CD4-positive, alpha-beta memory T cell (primary cell): ENCODE measurements at places on chromosomes 7 and 10.

DNA sequence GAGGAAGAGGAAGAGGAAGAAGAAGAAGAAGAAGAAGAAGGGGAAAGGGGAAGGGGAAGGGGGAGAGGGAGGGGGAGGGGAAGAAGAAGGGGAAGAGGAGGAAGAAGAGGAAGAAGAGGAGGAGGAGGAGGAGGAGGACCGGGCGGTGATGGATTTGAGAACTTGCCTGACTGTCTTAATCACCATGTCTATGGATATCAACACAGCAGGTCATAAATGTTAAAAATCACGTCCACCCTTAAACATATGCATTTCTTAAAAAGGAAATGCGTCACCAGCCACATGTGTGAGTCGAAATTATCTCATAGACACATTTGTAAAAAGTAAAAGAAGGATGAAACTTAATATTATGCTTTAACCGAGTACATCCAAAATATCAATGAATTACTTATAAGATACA, 42.1 kb upstream of the INSIG1 start:
- no peak for DNase-seq

- DNase-seq: no peak
These were observed 4.9 kb upstream of the COL17A1 start for GRCh38 chr10:104090611-104091010.

- DNase-seq: no peak
These were observed 313.9 kb downstream of the NXPH1 start for GRCh38 chr7:8747338-8747737.

DNA sequence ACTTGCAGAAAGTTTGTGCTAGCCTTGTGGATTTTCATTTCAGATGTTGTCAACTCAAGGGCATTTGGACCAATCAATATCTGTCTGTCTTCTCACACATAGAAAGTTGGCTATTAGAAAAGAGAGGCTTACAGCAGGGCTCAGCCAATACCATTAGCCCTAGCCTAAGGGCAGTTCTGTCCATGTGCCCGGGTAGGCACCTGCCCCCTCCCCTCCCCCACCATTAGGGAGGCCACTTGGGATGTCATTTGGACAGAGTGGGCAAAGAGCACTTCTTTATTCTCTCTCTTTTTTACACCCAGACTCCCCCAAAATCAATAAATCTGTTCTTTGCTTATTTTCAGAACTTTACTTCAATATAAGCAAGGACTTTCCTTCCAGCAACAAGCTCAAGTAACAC, 188.5 kb upstream of the MKI67 start:
- no peak for DNase-seq

DNA sequence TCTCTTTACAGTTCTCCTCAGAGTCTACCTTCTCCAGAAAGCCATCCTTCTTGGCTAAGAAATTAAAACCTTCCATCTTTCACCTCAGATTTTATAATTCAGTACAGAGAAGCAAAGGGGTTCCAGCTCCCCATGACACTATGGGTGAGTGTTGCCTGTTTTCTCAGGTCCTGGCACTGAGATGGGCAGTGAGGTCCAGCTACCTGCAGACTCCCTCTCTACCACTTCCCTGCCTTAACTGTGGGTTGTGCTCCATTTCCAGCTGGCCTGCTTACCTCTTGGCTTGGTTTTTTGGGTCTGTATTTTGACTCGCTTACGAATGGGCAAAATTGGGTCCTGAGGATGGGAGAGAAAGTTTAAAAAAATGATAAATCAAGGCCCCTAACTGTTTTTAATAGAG, 26.3 kb downstream of the ZCWPW1 start:
- DNase-seq: no peak

DNA sequence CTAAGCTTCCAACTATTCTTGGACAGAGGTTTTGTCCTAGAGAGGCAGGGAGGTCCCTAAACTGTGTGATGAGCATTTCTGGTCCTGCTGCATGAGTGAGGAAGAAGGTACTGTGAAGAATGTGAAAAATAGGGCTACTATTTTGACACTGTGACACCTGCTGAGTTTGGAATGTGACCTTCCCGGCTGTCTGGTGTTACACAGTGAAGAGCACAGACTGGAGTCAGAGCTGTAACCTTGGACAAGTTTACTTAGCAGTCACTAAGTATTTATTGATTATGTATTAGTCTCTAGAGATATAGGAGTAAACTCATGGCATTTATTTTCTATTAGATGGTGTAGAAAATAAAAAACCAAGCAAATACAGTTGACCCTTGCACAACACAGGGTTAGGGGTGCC, 12.3 kb downstream of the GOLGA7B start:
- DNase-seq: no peak

- DNase-seq: no peak
These were observed 54.4 kb upstream of the CCDC6 start for GRCh38 chr10:59960751-59961150.

DNA sequence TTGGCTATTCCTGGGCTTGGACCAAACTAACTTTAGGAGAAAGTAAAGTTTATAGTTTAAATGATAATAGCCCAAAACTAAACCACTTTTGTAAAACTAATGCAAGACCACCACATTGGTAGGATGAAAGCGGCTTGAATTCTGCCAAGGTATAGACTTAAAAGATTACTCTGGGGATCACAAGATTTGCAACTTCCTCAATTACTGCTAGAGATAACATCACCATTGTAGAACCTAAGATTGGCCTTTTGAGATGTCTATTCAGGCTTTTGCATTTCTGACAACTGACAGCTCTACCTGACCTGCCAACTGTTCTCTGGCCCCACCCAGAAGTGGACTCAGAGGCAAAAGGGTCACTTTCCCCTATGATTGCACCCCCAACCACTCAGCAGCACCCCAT, 162.4 kb downstream of the TNS3 start:
- DNase-seq: no peak

DNA sequence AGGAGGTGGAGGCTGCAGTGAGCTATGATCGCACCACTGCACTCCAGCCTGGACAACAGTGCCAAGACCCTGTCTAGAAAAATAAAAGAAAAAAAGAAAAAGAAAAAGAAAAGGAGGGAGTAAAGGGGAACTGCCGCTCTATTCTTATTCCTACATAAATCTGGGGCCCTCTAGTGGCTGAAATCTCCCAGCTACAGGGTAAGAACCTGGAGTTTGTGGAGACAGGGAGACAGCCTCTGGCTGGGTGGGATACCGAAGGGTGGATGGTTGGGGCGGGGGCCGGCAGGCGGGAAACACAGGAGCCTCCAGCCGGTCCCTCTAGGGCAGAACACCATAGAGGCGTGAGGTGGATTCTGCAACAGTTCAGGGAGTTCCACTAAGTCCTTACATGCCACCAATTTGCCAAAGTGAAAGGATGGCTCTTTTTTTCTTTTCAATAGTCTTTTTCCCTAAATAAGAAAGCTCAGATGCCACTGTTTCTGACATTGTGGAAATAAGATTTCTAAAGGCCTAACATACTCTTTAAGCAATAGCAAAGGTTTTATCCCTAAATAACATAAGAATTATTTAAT, 117.3 kb downstream of the SVIL start:
- DNase-seq: no peak

- no peak for DNase-seq
These were observed 41.0 kb downstream of the RABGEF1 start for GRCh38 chr7:66781408-66782090.

GRCh38 chr10:91381257-91381891, 28.8 kb upstream of the HECTD2 start:
- DNase-seq: no peak

GRCh38 chr7:10779465-10780399, 193.9 kb upstream of the PHF14 start:
- DNase-seq: no peak

DNA sequence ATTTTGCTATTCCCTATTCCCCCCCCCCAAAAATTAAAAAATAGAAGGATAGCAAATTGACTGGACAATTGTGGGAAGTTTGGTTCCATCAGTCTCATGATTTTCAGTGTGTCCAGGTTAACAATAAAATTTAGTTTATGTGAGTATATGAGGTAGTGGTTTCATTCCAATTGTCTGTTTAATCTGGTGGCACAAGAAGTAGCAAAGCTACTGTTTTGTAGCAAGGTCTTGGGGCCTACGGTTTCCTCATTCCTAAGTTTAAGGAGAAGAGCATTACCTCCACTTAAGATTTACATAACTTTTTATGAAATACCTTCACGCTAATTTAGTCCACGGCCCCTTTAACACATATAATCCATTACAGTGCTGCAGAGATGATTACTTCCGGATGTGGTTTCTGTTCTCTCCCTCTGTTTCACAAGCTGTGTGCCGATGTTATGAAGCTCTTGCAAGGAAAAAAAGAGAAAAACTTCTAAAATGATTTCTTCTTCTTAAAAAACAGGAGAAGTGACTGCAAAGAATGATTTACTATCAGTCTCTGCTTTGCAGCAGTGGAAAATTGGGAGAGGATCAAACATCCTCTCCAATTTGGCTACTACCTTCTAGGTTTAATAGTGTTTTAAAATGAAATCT, 32.7 kb upstream of the NPVF start:
- DNase-seq: no peak

DNA sequence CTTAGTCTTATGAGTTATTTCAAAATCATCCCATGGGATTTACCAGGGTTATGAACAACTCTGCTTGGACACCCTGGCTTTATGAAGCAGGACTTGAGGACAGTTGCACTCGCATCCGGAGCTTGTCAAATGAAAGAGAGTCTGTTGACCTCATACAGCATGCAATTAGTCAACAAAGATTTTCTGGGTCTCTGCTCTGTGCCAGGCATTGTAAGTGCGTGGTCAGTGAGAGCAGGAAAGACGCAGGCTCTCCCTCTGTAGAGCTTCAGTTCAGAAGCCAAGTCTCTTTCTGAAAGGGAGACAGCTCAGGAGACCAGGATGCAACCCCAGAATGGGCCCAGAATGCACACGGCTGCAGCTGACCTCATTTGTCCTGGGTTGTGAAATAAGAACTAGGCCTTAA, 45.5 kb upstream of the DMBT1 start:
- DNase-seq: no peak

GRCh38 chr10:129233351-129234148, 233.5 kb upstream of the MGMT start:
- no peak for DNase-seq

DNA sequence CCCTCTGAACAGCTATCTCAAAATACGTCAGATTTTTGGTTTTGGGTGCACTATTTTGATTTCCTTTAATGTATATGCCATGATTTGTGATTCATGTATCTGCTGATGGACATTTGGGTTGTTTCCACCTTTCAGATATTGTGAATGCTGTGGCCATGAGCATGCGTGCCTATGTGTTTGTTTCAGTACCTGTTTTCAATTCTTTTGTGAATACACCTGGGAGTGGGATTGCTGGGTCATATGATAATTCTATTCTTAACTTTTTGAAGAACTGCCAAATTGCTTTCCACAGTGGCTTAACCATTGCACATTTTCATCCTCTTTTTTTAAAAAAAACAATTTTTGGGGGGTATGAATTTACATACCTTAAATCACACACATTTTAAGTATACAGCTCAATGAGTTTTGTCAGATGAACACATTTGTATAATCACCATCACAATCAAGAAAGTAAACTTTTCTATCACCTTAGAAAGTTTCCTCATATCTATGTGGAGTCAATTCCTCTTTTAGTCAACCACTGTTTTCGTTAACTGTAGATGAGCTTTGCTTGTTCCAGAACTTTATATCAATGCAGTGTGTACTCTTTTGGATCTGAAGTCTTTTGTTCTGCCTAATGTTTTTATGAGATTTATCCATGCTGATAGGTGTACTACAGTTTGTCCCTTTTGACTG, 36.9 kb downstream of the CYP26A1 start:
- DNase-seq: no peak

- no peak for DNase-seq
These were observed 51.5 kb downstream of the ANKMY2 start for GRCh38 chr7:16594061-16594460.

DNA sequence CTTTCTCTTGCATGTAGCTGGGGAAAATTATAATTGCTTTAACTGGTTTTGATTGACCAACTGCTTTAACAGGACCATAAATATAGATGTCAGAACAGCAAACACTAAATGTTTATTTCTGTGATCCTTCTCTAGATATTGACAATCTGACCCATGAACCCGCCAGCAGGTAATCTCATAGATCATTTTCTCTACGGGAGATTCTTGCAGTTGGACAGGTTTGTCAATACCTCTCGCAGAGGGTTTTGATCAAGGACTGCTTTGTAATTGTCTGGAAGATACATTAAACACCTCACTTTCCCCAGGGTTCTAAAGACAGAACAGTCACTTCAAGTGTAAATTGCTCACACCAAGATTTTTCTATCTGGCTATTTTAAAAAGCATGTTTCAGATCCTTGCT, 235.8 kb upstream of the RHOBTB1 start:
- DNase-seq: no peak

DNA sequence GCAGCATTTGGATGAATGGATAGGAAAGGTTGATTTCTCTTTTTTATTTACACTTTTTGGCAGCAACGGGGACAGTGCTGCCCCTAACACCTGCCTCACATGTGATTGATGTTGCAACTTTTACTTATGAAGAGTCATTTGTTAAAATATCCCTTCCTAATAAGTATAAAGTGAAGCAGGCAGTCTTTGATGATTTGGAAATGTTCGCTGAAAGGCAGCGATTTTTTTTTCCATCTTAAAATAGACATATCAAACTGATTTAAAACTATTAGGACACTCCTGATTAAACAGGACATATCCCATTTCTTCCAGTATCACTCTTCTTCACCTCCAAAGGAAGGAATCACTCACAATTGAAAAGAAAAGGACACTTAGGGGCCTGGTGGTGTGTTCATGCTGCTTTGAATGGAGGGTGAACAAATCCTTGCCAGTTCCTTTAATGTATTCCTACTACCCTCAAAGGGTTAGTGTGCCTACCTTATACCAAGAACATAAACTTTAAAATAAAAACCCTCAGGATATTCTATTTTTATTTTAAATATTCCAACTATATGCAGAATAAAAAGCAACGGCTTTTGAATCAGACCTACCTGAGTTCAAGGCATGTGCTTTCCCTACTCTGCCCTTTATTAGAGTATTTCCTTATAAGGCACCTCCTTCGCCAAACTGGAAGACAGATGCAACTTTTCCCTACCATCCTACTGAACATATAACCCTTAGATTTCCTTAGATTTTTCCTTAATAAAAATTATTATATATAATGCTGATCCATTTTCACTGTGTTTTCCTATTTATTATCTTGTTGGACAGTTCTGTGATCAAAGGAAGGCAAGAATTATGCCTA, 1.1 kb downstream of the ADK start:
- no peak for DNase-seq

- no peak for DNase-seq
These were observed 26.8 kb downstream of the WNT2 start for GRCh38 chr7:117296066-117296465.
